ENCODE measurements at places on chromosomes 7 and 10.

DNA sequence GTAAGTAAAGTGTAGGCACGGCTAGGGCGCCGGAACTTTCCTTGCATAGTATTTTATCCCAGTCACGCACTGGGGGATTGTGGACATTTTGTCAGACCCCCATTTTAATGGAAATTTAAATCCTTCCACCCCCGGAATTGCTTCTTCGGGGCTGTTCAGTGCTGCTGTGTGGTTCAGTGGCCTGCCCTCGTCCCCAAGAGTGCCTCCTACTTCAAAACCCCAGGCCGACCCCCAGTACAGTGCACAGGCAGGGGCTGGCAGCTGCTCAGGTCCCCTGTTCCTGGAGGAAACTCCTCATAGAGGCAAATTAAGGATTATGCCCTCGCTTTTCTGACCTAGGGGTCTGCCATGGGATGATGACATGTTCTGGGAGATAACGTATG lies 94.5 kb downstream of the PTPRE start:
- no peak for DNase-seq

- peak; percentile 85 for DNase-seq
Observed at GRCh38 chr7:42677751-42678699, 233.8 kb downstream of the C7orf25 start.

DNA sequence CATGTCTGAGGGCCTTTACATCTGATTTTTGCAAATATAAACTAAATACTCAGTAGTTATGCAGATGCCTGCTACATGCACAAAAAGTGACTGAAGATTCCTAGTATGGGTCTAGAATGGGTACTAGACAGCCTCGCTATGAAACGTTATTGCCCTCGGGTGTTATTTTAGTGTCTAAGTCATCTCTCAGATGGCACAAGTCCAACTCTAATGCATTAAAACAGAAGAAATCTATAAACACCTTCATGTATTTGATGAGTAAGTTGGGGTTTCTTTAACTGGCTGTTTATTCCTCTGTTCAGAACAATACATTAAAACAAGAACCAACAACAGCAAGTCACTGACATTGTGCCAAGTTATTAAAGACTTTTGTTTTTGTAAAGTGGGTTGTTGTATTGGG lies 41.6 kb downstream of the TEX36 start:
- no peak for DNase-seq

DNA sequence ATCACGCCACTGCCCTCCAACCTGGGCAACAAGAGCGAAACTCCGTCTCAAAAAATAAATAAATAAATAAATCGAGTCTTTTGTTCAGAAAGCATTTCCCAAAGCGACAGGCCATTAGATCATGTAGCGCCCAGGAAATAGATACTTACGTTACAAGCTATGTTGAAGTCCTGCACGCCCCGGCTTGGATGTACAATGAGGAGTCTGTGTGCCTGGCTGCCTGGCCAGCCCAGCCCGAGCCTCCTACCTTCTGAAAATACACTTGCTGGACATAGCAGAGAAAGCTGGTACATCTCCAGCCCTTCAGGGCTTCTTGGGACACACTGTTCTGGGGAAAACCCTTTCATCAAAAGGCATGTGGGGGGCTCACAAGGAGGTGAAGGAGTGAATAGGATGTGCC lies 22.1 kb downstream of the FGFR2 start:
- no peak for DNase-seq

Data from choroid plexus epithelial cell (primary cell).